Stimulated activated CD4-positive, alpha-beta T cell treated with anti-CD3 and anti-CD28 coated beads, TNF-alpha, amount 100 ng/mL, for 48 hours (primary cell): ENCODE measurements at places on chromosomes 1 and 21.

DNA sequence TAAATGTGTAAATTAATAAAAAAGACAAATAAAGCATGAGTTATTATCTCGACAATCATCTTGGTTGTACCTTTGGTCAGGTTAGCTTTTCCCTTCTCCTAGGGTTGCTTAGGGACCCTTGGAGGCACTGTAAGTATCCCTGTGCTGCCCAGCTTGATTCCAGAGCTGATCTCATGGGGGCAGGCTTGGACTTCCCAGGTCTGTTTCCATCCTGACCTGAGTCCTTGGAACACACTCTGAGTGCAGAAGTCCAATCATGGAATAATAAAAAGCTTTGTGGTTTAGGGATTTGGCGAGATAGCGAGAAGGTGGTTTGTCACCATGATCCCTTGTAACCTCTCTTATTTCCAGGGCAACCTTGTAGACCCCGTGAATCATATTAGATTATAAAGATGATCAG is 18.7 kb upstream of the PAPPA2 start:
- DNase-seq = no peak

GRCh38 chr1:171654942-171655745 is 2.7 kb upstream of the MYOC start:
- peak; percentile 64 for DNase-seq

DNA sequence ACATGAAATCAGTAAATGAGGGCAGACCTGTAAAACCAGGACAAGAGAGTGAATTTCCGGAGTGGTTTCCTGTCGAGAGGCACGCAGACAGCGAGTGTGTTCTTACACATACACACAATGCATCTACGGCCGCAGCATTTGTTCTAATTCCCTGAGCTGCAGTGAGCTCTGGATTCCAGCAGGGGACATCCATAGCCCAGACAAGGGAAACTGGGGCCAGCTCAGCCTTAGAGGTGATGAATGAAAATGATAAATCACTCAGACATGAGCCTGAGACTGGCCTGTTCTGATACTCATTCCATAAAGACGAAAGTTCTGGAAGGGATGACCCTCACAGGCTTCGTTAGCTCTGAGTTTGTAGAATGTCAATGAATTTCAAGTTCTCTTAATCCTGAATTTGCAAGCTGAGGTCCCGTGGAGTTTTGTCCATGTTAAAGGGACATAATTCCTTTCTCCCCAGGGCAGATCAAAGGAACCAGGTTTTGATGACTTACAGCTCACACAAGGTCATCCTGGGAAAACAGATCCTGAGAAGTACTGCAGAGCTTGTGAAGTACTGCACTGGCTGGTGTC is 207.9 kb upstream of the C1orf87 start:
- peak; percentile 1 for DNase-seq

GRCh38 chr1:30726773-30727684 is 3.6 kb upstream of the MATN1 start:
- no peak for DNase-seq

GRCh38 chr1:16073490-16074119 is at the start of gene FAM131C:
Gene FAM131C (minus strand): TSS chr1:16073651. CDS start chr1:16073442, 209 bp downstream.
- peak; percentile 14 for DNase-seq

- no peak for DNase-seq
Observed at GRCh38 chr21:16102113-16102512, 372.3 kb downstream of the USP25 start.

- no peak for DNase-seq
Observed at GRCh38 chr1:117616356-117616755, 10.5 kb downstream of the TENT5C start.

DNA sequence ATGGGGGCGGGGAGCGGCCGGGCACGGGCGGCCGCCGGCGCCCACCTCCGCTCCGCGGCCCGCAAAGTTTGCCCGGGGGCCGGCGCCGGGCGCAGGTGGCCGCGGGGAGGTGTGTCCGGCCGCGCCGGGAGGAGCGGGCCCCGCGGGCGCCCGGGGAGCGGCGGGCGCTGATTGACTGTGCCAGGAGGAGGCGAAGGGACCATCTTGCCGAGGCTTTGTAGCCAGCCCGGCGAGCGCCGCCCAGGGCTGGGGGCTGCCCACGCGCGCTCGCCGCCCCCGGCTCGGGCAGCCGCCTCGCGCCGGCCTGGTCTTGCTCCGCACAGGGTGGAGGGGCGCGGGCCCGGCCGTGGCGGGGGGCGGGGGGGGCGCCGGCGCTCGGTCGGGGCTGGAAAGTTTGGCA is 432 bp downstream of the EPHB2 start:
- DNase-seq = no peak

- DNase-seq = no peak
Observed at GRCh38 chr1:207903767-207904166, 7.2 kb downstream of the CD34 start.

DNA sequence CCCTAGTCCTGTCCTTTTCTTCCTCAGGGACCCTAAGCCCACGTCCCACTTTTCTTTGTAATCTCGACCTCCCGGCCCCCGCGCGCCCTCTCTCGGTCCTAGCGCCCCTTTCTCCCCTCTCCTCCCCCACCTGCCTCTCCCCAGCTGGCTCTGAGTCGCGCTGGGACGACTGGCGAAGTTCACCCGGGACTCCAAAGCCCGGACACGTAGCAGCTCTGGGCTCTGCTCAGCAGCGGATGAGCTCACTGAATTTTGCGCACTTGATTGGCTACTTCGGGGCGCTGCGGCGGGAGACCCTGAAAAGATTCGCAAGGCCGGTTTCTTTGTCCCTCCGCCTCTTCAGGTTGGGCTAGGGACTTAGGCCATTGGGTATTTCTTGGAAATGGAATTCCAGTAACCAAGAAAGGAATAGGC is 16.3 kb upstream of the ACKR1 start:
- no peak for DNase-seq

- no peak for DNase-seq
Observed at GRCh38 chr1:248155927-248156326, 11.0 kb downstream of the OR2M5 start.

DNA sequence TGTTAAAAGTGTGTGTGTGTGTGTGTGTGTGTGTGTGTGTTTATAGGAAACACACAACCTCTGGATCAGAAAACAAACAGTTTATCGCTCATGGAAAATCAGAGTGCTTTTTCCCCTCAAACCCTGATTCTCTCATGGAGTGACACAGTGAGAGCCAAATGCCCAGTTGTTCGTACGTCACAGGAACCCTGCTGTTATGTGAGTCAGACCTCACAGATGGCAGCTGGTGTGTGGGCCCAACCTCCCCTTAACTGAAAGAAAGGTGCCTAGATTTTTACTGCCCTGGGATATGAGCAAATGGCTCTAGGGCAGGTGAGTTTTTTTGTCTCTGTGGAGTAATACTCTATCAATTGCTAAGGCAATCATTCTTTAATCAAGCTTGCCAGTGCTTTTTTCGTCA is 1788.1 kb downstream of the BRINP3 start:
- DNase-seq = no peak

DNA sequence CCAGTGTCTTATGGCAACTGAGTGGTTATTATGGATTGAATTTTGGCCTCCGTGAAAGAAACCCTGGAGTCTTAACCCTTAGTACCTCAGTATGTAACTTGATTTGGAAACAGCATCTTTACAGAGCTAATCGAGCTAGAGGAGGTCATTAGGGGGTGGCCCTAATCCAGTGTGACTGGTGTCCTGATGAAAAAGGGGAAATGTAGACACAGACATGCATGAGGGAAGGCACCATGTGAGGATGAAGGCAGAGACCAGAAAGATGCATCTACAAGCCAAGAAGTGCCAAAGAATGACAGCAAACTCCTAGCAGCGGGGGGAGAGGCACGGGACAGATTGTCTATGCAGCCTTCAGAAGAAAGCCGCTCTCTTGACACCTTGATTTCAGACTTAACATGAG is 14.7 kb downstream of the DOP1B start:
- DNase-seq = no peak

DNA sequence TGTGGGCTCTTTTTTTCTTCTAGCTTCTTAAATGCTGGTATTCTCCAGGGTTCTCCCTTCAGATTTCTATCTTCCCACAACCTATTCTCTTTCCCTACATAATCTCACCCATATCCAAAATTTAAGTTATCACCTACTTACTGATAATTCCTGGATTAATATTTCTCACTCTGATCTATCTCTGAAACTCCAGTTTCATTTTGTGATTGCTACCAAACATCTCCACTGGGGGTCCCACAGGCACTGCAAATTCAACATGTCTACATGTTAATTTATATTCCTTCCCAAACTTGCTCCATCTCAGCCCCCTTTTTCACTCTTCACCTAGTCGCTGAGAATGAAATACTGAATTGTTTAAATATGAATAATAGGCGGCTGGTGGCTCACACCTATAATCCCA is 9.9 kb upstream of the C1orf141 start:
- no peak for DNase-seq

DNA sequence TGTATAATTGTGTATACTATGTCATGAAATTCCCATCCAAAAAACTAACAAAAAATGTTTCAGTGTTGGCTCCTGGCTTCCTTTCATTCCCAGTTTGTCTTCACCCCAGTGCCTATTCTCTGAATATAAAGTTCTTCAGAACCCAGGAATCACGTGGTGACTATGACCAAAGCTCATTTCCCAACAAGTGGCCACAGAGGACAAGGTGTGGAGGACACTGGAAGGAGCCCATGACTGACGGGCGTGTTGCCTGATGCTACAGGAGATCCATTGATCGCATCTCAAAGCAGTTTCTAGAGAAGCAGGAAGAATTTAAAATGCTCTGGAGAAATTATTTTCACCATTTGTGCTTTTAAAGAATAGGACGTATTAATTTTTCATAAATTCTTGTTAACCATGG is 7.4 kb upstream of the GREM2 start:
- no peak for DNase-seq

DNA sequence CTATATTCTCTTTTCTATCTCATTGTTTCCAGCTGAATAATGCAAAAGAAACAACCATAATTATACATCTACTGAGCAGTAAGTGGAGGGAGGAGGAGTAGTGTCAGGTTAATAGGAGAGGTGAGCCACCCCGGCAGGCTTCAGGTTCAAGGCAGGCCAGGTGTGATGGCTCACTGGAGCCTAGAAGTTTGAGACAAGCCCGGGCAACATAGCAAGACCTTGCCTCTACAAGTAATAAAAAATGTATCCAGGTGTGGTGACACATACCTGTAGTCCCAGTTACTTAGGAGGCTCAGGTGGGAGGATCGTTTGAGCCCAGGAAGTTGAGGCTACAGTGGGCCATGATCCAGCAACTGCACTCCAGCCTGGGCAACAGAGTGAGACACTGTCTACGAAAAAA is 1.9 kb upstream of the DIP2A start:
- DNase-seq = no peak

DNA sequence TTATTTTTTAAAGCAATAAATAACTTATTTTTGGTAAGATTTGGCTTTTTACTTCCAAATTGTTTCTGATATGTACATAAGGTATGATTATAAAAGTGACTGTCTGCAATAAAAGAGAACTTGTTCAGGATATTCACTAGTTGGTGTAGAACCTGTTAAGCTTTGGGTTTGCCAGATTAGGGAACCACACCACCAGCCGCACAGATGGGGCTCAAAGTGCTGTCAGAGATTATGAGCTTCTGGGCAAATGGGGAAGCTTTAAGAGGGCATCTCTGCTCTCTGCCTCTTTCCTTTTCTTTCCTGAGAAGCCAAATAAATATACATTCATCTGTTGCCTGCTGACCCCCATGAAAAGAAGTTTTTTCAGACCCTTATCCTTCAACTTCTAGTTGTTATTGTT is 25.4 kb downstream of the IVNS1ABP start:
- DNase-seq = no peak

DNA sequence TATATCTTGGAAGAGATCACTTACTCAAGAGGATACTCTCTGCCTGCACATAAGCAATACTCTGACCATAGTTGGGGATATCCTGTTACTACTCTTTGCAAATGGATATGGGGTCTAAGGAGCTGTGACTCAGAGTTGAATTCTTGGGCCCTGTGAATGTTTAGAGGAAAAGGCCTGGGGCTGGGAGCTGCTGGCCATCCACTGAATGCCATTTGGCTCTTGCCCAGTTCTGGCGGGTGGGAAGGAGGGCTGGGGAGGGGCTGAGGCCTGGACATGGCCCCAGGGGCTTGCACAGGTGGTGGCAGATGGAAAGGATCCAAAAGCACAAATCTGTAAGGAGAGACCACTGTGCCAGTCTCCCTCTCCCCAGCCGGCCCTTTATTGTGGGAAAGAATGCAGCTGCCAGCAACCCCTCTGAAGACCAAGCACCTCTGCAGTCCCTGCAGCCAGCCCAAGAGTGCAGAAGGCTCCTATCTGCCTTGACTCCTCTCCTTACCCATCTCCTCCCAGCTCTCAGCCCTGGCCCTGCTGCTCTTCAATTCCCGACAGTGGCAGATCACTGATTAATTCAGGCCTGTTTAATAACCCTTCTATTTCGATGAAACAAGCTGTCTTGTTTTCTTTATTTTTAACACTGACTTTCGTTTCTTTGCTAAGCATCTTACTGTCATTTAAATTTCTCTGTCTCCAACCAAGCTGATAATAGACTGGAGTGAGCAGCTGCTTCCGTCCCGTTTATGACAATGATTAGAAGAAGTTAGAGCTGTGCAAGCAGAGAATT is 12.1 kb downstream of the PLXNA2 start:
- no peak for DNase-seq

GRCh38 chr1:244207935-244208244 is 156.8 kb downstream of the ZBTB18 start:
- DNase-seq = no peak

- no peak for DNase-seq
Observed at GRCh38 chr1:156262461-156263287, 14.8 kb upstream of the PAQR6 start.

DNA sequence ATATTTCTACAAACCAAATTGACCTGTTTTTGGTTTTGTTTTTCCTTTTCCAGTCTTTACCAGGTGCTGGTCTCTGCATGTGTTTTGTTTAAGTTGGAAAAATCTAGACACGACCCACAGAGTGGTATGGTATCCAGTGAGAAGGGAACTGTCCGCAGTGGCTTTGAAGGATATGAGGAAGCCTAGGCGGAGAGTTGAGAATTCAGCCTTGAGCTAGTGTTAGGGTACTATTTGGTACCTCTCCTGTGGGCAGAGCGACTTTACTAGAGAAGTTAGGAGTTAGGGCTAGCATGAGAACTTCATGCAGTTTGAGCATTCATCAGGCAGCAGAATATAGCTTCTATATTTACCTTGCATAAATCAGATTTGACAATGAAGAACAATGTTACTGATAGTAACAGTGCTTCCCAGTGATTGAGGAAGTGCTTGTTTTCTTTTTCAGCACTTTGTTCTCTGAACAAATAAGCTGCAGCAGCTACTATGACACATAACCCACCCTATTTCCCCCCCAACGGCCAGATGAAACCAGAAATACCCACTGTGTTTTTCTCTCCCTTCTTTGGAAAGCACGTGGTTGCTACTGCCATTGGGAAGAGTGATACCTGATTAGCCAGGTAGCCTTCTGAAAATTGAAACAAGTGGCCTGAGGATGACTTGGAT is 19.0 kb downstream of the MRPS6 start:
- no peak for DNase-seq
